ENCODE measurements at places on chromosomes 6 and 20. TPM values are rescaled to one million over a fixed set of nuclear protein-coding genes. Genes with fewer than 3 reads are reported as not detected.

DNA sequence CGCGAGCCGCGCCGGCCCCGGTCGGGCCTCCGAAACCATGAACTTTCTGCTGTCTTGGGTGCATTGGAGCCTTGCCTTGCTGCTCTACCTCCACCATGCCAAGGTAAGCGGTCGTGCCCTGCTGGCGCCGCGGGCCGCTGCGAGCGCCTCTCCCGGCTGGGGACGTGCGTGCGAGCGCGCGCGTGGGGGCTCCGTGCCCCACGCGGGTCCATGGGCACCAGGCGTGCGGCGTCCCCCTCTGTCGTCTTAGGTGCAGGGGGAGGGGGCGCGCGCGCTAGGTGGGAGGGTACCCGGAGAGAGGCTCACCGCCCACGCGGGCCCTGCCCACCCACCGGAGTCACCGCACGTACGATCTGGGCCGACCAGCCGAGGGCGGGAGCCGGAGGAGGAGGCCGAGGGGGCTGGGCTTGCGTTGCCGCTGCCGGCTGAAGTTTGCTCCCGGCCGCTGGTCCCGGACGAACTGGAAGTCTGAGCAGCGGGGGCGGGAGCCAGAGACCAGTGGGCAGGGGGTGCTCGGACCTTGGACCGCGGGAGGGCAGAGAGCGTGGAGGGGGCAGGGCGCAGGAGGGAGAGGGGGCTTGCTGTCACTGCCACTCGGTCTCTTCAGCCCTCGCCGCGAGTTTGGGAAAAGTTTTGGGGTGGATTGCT is 1.3 kb downstream of the VEGFA start:
- peak; percentile 75 for DNase-seq
- H3K27me3 ChIP-seq, result no peaks in the 10 kb centered on the region
- H3K36me3 ChIP-seq, result peaks cover 15% of the 10 kb centered on the region
- H3K4me3 ChIP-seq, result peak overlapping the region; percentile 78
- H3K4me1 ChIP-seq, result peaks cover 55% of the 10 kb centered on the region

- DNase-seq, result no peak
- no peak overlapping the region for H3K4me3 ChIP-seq
- peaks cover 49% of the 10 kb centered on the region for H3K36me3 ChIP-seq
- no peaks in the 10 kb centered on the region for H3K27me3 ChIP-seq
- no peak overlapping the region for H3K27ac ChIP-seq
- H3K4me1 ChIP-seq, result no peaks in the 10 kb centered on the region
Measured at GRCh38 chr20:5192570-5193431, 66.0 kb downstream of the CDS2 start.

RTN4IP1 gene
- 6.8 TPM for polyA plus RNA-seq

CYP39A1 gene
- polyA plus RNA-seq, result 3.4 TPM

BTNL2 gene
- polyA plus RNA-seq, result 0.18 TPM

PXMP4 gene
- polyA plus RNA-seq, result 10.2 TPM

DNMT3B gene
- polyA plus RNA-seq, result 2.4 TPM

Measured in large intestine (tissue), 12 donors.